ENCODE measurements at places on chromosomes 16 and 17.

- peak; percentile 29 for DNase-seq
These were observed 173.0 kb downstream of the FOXL1 start for GRCh38 chr16:86751076-86752030.

DNA sequence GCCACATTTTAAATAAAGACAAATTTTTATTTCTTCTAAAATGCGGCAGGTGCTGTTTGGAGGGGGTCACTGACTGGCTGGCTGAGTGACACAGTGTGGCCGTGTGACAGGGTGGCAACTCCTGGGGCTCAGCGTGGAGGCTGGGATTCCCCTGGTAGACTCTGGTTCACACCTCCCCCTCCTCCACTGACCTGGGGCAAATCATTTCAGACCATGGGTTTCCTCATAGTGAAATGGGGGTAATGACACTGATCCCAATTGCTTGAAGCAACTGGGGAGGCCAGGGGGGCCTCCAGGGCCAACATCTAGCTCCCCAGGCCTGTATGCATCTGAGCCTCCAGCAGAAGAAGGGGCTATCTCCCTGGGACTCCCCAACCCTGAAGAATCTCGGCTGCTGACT, 6.6 kb downstream of the HSD11B2 start:
- DNase-seq: no peak

GRCh38 chr17:77763023-77763422, 195.5 kb upstream of the TNRC6C start:
- DNase-seq: no peak

GRCh38 chr17:11097121-11097520, 143.9 kb upstream of the SHISA6 start:
- no peak for DNase-seq

- peak; percentile 92 for DNase-seq
These were observed 516 bp downstream of the CPNE2 start for GRCh38 chr16:57092786-57093411.

GRCh38 chr16:49529411-49530045, 155.9 kb downstream of the C16orf78 start:
- DNase-seq: no peak

GRCh38 chr16:12295395-12295794, 318.9 kb downstream of the SNX29 start:
- DNase-seq: no peak

DNA sequence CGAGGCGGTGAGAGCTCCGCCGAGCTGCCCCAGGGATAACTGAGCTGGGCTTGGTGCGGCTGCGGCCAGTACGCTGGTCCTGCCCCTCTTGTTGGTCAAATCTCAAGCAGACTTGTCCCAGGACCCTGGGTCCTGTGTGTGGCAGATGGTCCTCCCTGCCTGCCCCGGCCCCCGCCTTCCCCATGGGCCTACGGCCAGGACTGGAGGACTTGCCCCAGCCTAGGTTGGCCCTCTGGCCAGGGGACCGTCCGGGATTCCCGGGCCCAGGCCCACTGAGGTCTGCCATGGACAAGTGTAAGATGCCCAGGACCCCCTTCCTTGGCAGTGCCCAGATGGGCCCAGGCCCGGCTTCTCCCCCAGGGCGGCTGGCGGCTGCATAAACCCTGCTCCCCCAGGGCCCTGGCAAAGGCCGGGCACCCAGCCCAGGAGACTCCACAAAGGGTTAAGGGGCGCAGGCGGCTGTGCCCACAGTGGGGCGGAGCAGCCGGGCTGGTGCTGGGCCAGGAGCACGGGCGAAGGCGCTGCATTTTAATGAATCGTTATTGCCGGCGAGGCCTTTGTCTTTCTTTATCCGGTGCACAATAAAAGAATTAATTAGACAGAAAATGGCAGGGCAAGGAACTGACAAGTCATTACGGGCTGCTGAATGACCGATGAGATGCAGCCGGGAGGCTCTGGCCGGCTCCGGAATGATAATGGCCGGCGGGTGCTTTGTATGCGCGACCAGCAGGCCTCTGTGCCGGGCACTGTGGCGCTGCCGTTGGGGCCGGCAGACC, 9.1 kb downstream of the SOX8 start:
- DNase-seq: no peak

Data from spleen (tissue), 13 donors.